Stimulated activated CD4-positive, alpha-beta T cell treated with anti-CD3 and anti-CD28 coated beads, Interleukin-4, amount 100 ng/mL, for 4 hours (primary cell): ENCODE measurements at places on chromosomes 7 and 10.

GRCh38 chr7:84583331-84583730 lies 388.7 kb upstream of the SEMA3A start:
- no peak for DNase-seq

DNA sequence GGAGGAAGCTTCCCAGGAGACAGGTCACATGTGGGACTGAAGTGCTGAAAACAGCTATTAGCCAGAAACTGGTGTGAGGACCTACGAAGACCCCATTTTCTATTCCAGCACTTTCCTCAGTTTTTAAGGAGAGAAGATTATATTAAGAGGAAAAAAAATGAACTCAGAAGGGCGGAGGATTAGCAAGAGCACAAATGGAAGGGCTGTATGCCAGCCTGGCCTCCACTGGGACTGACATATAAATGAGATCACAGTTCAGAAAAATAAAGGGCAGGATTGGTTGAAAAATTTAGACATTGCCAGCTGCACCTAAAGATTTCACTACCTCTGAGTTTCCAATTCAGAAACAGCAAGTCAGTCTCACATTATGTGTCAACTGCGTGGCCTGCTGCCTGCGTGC lies 53.0 kb downstream of the GSDME start:
- no peak for DNase-seq

- no peak for DNase-seq
These were observed 110.5 kb downstream of the HECTD2 start for GRCh38 chr10:91520661-91521060.

DNA sequence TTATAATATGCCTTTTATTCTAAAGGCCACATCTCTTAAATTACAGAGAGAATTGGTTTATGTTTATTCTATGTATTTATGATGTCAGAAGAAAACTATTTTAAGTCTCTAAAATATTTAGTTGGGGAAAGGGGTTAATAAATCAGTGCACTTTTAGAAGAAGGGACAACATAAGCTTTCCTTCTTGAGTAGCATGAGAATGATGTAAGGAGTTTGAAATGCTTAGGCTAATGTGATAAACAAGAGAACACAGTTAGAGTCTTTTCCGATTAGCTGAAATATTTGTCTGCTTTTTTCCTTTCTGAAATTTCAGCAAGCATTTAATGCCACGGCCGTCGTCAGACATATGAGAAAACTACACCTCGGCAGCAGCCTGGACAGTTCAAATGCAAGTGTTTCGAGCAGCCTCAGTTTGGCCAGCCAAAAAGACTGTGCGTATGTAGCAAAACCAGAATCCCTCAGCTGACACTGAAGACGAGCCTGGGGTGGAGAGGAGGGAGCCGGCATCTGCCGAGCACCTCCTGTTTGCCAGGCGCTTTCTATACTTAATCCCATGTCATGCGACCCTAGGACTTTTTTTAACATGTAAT lies 176.2 kb downstream of the CCDC3 start:
- no peak for DNase-seq

DNA sequence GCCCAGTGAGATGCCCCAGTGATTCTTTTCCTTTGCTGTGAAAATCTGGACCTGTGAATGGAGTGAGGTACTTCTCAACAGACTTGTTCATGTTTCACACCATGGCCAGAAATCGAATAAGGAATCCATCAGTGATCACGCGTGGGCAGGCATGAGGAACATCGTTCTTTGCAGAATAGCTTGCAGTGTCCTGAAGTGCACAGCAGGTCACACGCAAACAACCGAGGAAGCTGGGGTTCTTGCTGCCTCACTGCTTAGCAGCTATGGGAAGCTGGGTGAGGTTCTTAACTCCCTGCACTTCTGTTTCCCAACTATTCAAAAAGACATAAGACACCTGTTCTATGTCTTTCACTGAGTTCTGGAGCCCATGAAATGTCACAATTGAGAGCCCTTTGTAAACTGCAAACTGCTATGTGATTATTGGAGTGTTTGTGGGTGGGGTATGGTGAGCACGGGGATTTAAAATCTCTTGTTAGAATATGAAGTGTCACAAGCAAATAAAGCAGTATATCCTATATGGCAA lies 253.4 kb downstream of the KIAA1217 start:
- DNase-seq: no peak

GRCh38 chr10:127408733-127409132 lies 140.4 kb upstream of the NPS start:
- no peak for DNase-seq

DNA sequence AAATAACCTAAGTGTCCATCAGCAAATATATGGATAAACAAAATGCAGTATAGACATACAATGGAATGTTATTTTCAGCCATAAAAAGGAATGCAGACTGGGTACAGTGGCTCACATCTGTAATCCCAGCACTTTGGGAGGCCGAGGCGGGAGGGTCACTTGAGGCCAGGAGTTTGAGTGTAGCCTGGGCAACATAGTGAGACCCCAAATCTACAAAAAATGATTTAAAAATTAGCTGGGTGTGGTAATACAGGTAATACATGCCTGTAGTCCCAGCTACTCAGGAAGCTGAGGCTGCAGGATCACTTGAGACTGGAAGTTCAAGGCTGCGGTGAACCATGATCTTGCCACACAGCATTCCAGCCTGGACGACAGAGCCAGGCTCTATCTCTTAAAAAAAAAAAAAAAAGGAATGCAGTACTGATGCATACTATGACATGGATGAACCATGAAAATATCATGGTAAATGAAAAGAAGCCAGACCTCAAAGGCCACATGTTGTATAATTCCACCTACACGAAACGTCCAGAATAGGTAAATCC lies 6.9 kb downstream of the MCMBP start:
- DNase-seq: no peak
